ENCODE measurements at places on chromosomes 16 and 17. TPM values are rescaled to one million over a fixed set of nuclear protein-coding genes. Genes with fewer than 3 reads are reported as not detected.

SLC39A11 gene
- 23.6 TPM for total RNA-seq

KRTAP4-2 gene
- not detected for total RNA-seq

CCR7 gene
- total RNA-seq, result not detected

TAT gene
- not detected for total RNA-seq

WWOX gene
- 24.6 TPM for total RNA-seq

NAGS gene
- total RNA-seq, result 0.93 TPM

SRCIN1 gene
- total RNA-seq, result under 0.01 TPM

DPEP2 gene
- not detected for total RNA-seq

APOBR gene
- not detected for total RNA-seq

MYH1 gene
- not detected for total RNA-seq

RNF112 gene
- total RNA-seq, result 7.3 TPM

PRSS27 gene
- total RNA-seq, result 0.92 TPM

STXBP4 gene
- total RNA-seq, result 5.8 TPM

EMC8 gene
- total RNA-seq, result 23.3 TPM

MYOCD gene
- 3.5 TPM for total RNA-seq

ESRP2 gene
- total RNA-seq, result not detected

CD300LG gene
- total RNA-seq, result not detected

SMTNL2 gene
- not detected for total RNA-seq

PIMREG gene
- total RNA-seq, result 17.6 TPM

RNF135 gene
- 7.4 TPM for total RNA-seq

ZNF785 gene
- 5.9 TPM for total RNA-seq

APRT gene
- 64.6 TPM for total RNA-seq

GCGR gene
- not detected for total RNA-seq

KRT36 gene
- not detected for total RNA-seq

DPEP3 gene
- total RNA-seq, result not detected

NPIPB12 gene
- 10.3 TPM for total RNA-seq

ALDH3A1 gene
- 1.1 TPM for total RNA-seq

TEKT3 gene
- total RNA-seq, result not detected

PRKCB gene
- 0.19 TPM for total RNA-seq

GRAP gene
- total RNA-seq, result 0.79 TPM

TLCD3A gene
- 12.5 TPM for total RNA-seq

SLC35G6 gene
- total RNA-seq, result not detected

PTX4 gene
- 0.06 TPM for total RNA-seq

SUMO2 gene
- total RNA-seq, result 178 TPM

SCNN1B gene
- not detected for total RNA-seq

ACSM2A gene
- not detected for total RNA-seq

AARSD1 gene
- total RNA-seq, result 37.5 TPM

CLEC18C gene
- total RNA-seq, result 0.12 TPM
